ENCODE measurements at places on chromosomes 2 and 18.

GRCh38 chr18:69956665-69957620 is 9.3 kb upstream of the CD226 start:
- no peak for DNase-seq

DNA sequence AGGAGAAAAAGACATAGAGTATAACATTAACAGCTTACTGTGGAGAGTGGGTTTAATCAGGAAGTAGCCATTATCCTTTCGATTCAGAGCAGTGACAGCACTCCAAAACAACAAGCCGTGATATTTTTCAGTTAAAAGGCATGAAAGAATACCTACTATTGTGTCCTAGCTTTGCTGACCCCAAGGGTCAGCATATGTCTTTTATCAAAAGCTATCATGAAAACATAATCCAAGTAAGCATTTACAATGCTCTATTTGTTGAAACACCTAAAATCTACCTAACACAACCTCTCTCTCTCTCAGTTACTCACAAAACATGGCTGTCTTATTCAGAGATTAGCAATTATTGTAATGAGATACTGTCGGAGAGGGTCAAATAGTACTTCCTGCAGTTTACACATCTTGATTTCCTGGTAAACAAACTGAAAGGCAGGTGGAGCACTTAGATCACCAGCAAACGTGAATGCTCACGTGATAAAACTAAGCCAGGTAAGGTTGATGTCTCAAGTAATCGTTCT is 100.0 kb downstream of the BAZ2B start:
- no peak for DNase-seq

GRCh38 chr2:11990576-11990975 is 244.1 kb downstream of the LPIN1 start:
- no peak for DNase-seq

DNA sequence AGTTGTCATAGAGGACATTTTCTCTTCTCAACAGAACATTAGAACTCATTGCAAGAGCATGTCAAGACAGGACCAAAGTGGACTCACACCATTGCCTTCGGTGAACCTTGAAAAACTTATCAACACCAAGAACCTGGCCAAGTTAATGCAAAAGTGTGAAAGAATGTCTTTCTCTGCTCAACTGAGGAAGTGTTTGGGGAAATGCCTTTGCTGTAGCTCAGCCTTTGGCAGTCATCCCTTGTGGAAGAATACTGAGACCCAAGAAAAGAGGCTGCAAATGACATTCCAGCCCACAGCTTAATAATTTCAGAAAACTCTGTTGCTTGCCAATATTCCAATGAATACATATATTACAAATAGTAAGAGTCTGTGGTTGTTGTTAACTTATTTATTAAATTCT is 728.8 kb upstream of the PIK3C3 start:
- DNase-seq, result no peak

GRCh38 chr18:79405781-79406575 is 10.2 kb downstream of the NFATC1 start:
- peak; percentile 74 for DNase-seq

- no peak for DNase-seq
These were observed at the start of gene CNGA3 for GRCh38 chr2:98346311-98347236. TSS of gene CNGA3 (plus strand) at chr2:98346456. CDS start at chr2:98369976, 23,520 bp downstream.

DNA sequence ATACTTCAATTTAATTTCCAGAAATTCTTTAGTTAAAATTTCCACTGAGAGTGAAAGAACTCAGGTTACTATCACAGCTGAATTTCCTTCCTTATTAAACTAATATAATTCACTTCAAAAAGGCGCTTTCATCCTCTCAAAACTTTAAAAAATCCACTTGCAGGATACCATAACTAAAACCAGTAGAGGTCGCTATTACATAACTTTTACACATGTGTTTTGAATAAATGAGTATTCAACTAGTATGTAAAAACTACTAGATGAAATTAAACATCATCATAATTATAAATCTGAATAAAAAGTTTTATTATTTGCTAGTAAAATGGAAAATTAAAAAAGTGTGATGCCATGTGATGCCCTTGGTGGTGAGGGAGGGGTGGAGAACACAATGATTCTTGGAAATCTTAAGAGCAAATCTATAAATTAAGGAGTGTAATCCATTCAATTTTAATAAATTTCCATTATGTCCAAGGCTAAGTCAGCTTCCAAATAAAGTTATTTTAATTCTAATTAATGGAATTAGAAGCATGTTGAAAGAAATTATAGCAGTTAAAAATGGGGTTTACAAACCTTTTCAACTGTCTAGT is 61.4 kb downstream of the SOS1 start:
- no peak for DNase-seq

DNA sequence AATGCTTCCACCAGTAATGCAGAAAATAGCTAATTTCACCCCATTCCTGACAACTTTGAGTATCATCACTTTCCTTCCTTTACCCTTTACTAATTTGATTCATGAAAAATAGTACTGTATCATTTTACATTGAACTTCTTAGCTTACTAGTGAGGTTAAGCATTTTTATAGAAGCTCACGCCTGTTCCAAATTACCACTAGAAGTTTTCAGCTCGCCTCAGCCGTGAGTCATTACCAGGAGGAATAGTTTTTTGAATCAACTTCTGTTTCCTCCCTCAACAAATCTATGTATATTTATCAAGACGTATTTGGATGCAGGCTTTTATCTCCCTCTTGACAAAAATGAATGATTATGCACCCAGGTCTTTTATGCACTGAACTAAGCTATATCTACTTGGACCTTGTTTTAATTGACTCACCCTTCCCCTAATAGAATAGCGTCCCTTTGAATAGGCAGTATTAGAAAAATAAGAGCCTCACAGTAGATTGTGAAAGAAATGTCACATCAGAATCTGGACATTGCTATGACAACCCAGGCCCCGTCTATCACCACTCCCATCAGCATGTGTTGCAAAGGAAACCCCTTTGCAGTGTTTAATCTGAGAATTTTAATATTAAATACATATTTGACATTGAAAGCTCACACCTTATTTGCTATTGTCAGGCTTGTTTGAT is 207.4 kb upstream of the NRP2 start:
- DNase-seq, result no peak

- DNase-seq, result peak; percentile 46
These were observed 16.2 kb downstream of the ATG16L1 start for GRCh38 chr2:233267516-233268245.

GRCh38 chr2:108908713-108909070 is 80.3 kb downstream of the EDAR start:
- no peak for DNase-seq

Measured in stimulated activated CD8-positive, alpha-beta memory T cell treated with anti-CD3 and anti-CD28 coated beads, Interleukin-4, amount 100 ng/mL, for 1 hour (primary cell).